ENCODE measurements at places on chromosomes 11 and 22.

- DNase-seq, result peak; percentile 88
These were observed 13.9 kb downstream of the SLC35E4 start for GRCh38 chr22:30649430-30650007.

DNA sequence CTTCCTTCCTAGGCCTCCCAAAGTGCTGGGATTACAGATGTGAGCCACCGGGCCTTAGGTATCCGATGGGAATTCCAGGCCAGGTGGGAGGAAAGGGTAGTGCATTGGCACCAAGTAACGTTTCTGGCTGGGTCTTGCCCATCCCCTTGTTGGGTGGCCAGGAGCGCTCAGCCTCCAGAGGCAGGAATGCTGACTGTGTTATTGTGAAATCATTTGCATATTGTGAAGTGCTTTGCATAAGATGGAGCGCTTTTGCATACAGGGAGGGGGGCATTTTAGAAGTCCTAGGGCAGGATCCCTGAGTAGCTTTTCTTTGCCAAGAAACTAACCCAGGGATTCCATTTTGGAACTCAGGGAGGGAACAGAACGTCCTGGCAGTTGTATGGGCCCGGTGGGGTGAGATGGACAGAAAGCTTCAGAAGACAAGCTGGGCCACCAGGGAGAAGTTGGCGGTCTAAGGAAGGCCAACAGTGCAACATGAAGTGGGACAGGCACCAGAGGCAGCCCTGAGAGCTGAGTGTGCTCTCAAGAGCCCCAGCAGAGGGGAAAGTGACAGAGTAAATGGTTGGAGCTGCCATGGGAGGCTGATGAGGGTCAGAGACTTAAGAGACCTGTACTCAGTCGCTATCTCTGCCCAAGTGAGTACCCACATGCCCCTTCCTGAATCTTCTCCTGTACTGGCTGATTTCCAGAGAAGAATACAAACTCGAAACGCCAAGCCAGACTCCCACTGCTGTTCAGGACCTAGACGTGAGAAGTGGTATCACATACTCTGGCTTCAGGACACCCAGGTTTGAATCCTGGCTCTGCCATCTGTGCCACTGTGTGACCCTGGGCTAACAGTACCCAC is 1.3 kb upstream of the SLC39A13 start:
- DNase-seq, result no peak

DNA sequence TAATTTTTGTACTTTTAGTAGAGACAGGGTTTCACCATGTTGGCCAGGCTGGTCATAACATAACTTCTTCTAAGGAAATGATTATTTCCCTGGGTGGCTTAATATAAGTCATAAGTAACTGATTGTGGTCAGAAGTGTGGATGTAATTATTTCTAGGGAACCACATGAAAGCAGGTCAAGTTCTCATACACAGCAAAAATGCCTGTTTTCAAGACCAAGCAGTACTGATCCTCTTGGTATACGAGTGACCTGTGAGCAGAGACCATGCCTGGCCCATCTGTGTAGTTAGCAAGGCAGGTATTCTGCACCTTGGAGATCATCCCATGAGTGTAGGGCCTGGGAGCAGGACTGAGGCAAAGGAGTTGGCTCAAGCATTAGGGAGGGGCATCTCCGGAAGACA is 32.5 kb upstream of the NUCB2 start:
- no peak for DNase-seq

DNA sequence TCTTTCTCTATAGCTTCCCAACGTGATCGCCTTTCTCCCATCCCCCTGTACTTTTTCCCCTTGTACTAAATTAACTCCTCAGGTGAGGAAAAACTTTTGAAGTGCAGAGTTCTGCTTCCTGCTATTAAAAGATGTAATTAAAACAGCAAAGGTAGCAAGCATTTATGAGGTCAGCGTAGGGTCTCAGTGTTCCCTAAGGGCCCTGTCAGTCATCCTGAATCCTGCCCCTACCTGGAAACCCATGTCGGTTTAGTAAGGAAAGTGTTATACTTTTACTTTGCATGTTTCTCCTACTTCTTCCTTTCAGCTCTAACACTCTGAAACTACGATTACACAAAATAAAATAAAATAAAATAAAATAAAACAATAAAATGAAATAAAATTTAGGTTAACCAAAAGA is 1.3 kb upstream of the HBB start:
- DNase-seq, result no peak

DNA sequence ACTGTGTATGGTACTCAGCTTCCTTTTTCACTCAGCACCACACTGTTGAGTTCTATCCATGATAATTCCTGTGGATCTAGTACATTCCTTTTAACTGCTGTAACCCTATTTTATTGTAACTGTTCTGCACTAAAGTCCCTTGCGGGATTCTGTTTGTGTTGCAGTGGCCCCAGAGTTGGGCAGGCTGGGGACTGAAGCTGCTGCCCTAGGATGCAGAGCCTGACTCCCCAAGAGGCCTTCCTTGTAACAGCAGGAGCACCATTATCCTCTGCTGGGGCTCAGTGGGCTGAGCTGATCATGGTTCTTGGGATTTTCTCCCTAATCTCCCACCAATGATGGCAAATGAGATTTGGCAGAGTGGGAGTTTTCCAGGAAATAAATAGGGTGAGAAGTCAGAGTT is 77.7 kb downstream of the CABIN1 start:
- no peak for DNase-seq

DNA sequence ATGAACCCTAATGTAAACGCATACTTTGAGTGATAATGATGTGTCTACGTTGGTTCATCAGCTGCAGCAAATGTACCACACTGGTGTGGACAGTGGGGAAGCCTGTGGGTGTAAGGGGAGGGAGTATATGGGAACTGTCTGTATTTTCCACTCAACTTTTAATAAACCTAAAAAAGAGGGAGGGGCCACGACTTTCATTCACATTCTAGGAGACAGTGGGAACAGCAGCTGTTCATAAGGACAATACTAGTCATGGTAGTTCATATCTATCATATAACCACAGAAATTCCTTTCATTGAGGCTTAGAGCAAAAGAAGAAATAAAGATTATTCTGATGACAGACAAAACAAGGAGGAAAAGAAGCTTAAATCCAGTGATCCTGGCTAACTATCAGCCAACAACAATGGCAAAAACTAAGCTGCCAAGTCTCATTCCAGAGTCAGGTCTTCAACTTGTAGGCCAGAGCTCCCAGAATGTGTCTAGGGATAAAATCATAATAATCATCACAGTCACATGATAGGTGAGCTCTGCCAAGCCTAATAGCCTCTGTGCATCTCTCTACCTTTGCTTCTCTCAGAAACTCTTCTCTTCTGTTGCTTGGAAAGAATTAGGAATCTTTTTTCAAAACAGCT is 59.4 kb upstream of the CHRM4 start:
- no peak for DNase-seq

DNA sequence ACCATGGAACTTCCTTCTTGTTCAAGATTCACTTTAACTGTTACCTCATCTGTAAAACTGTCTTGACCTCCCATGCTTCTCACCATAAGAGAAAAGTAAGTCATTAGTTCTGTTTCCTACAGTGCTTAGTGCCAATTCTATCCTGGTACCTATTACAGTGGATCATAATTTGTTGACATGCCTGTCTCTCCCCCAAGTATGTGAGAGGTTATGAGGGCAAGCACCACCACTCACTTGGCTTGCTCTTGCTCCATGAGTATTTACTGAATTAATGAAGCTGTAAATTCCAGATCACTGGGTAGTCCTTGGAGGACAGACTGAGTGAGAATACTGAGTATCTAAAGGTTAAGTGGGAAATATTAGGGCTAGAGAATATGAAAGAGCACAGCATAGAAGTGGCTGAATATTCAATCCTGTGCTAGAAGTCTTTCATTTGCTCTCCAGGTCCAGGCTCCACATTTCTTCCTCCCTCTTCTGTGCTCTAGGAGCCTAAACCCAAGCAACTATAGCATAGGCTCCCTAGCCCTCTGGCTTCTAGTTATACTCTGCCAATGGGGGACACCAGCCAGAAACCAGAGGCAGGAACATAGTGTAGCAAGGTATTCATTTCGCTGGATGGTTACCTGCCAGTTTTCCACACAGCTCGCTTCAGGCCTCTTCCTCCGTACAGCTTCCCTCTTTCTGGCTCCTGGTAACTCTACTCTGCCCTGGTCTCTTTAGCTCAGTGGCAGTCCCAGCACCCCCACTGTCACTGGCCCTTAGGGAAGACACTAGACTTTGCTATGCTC is 118.2 kb upstream of the SLC5A12 start:
- DNase-seq, result no peak

DNA sequence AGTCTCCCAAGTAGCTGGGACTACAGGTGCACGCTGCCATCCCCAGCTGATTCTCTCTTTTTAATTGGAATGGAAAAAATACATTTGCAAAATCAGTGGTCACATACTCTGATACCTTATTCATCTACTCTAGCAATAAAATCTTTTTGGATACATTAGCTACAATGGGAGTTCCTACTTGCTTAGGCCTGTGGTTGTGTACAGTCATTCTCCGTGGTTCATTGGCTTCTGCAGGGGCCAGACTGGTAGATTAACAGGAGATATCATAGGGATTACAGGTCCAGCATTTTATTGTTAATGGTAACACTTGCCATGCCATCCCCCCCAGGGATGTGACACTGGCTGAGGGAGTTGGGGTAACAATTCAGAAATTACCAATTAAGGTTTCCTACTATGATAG is 140.0 kb downstream of the ADAMTS15 start:
- no peak for DNase-seq

DNA sequence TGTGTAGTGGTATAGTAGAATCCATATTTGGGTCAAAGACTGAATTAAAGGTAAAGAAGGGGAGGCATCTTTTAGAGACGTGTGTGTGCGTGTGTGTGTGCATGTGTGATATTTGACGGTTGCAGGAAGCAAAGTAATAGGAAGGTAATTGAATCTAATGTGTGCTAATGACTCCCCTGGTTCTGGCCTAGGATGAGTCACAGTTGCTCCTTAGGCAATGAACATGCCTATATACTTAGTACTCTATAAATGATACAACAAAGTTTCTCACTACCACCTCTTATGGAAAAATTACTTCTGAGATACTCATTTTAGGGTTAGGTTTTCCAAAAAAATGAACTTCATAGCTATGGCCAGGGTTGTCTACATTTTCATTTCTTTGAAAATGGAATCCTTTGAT is 409.6 kb downstream of the GUCY1A2 start:
- DNase-seq, result no peak

GRCh38 chr11:2555891-2556290 is 111.1 kb downstream of the KCNQ1 start:
- DNase-seq, result no peak

DNA sequence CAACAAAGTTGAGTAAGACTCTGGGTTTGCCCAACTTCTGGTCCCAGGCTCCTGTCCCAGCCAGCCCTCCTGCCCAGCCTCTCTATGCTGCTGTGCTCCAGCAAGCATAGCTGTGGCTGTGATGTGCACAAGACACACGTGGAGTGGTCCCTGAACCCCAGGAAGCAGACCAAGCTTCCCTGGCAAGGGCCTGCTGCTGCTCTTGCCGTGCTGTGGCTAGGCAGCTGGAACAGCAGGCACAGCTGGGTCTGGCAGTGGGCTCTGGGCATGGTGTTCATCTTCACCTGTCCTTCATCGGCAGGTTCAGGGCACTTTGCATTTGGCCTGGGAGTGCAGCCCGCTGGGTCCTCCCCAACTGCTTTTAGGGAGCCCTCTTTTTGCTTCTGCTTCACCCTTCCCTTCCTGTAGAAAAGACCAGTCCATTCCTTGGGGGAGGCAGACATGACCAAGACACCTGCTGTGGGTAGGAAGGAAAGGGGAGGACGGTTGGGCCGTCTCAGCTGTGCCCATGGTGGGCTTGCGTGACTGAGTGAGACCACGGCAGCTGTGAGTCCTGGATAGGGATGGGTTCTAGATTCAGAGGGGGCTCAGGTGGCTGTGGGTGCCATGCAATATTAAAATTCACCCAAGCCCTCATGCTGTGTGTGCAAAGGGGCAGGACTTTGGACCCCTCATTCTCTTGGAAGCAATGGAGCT is 26.1 kb upstream of the ETS1 start:
- no peak for DNase-seq

GRCh38 chr22:24450610-24451009 is 23.2 kb downstream of the ADORA2A start:
- no peak for DNase-seq

DNA sequence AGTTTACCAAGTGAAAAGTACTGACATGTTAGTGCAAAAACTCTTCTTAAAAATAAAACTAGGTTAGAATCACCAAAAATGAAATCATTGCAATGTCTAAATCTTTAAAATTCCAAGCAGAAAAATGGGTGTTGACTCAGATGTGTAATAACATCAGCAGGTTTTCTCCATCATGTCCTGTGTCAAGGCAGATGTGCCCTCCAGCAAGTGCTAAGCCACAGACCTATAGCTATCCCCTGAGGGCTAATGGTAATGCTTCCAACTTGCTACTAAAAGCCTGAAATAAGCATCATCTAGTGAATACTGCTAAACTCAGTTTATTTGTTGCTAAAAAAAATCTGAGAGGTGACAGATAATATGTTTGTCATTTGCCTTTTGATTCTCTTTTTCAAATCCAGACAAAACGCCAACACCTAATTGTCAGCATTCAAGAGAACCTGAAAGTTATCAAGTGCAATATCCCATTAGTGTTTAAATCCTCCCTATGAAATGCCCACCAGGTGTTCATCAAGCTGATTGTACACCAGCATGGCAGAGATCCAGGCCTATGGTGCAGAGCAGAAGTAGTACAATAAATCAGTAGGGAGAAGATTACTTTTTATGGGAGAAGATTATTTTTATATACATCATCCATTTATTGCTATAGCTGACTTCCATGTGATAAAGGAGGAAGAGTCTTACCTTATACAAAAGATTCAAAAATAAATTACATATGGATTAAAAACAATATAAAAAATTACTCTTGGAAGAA is 55.1 kb upstream of the SYT9 start:
- no peak for DNase-seq

- DNase-seq, result no peak
These were observed 66.6 kb upstream of the RDX start for GRCh38 chr11:110362971-110363509.

DNA sequence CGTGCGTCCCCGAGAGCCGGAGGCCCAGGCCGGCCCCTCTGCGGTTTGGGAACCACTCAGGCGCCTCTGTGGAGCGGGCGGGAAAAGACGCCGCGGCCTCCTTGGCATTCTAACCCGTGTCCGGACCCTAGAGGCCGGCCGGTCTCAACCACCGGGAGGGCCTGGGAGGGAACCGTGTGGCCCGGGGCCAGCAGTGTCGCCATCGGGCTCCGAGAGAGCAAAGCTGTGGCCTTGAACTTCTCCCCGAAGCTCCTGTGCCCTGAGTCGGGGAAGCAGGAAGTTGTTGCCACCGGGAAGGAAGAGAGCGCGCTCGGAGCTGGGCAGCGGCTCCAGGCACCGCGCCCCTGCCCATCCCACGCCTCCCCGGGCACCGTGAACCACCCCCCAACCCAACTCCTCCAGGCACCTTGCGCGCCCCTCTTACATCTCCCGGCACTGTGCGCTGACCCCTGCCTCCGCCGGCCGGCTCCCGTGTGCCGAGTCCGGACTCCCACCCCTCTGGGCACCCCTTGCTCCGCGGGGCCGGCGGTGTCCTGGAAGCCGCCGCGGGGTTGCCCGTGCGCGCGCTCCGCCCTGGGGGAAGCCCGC is 80.0 kb upstream of the PPARA start:
- DNase-seq, result no peak

GRCh38 chr11:117187428-117187798 is 8.9 kb downstream of the SIDT2 start:
- no peak for DNase-seq
